Neural crest cell (in vitro differentiated cells): ENCODE measurements at places on chromosomes 16 and 17. TPM values are rescaled to one million over a fixed set of nuclear protein-coding genes. Genes with fewer than 3 reads are reported as not detected.
A peak's percentile ranks its signal among the peaks of the same experiment; 100 is the strongest.

CCDC40 gene
- 22.7 and 23.8 TPM in 2 replicates for total RNA-seq

TMEM97 gene
- total RNA-seq = 276 and 298 TPM in 2 replicates

PPM1E gene
- total RNA-seq = 15.2 and 15.5 TPM in 2 replicates

NPB gene
- total RNA-seq = 0.93 and 1.1 TPM in 2 replicates

TOM1L1 gene
- 27.7 and 27.8 TPM in 2 replicates for total RNA-seq

CTF1 gene
- total RNA-seq = 1.6 and 2.6 TPM in 2 replicates

FBF1 gene
- total RNA-seq = 21.7 and 25.9 TPM in 2 replicates

SHCBP1 gene
- 18.7 and 19.2 TPM in 2 replicates for total RNA-seq

HES7 gene
- total RNA-seq = 0.41 and 0.56 TPM in 2 replicates

P2RX5 gene
- 0.61 and 1.6 TPM in 2 replicates for total RNA-seq

RIPOR1 gene
- total RNA-seq = 60.6 and 65.7 TPM in 2 replicates

ZNF771 gene
- total RNA-seq = 17.5 and 18.9 TPM in 2 replicates

TNFRSF13B gene
- not detected in 2 replicates for total RNA-seq

USP43 gene
- 2.0 and 2.7 TPM in 2 replicates for total RNA-seq

LHX1 gene
- 0.43 and 1.1 TPM in 2 replicates for total RNA-seq

- no peak for DNase-seq
Measured at GRCh38 chr17:63973247-63973646, 529 bp upstream of the SCN4A start.

- DNase-seq = no peak
Measured at GRCh38 chr16:10660950-10661635, 33.6 kb downstream of the TEKT5 start.

- no peak for DNase-seq
Measured at GRCh38 chr16:73240920-73241319, 193.0 kb upstream of the ZFHX3 start.

- no peak for DNase-seq
Measured at GRCh38 chr17:55742272-55743102, 8.4 kb upstream of the PCTP start.

DNA sequence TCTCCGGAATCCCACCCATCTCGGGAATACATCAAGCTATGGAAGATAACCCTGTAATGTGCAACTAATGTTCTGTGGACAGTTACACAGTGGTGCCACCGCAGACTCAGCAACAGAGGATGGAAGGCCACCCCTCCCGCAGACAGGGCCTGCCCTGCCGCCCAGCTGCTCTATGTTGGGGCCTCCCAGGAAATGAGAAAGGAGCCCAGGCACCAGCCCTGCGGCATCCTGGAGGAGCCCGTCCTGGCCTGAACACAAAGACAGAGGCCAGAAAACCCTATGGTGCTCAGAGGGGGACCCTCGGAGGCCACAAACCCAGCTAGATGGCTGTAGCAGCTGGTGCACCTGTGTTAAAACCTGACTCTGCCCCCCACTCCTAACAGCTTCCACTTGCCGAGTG is 216.1 kb upstream of the RPL38 start:
- no peak for DNase-seq

DNA sequence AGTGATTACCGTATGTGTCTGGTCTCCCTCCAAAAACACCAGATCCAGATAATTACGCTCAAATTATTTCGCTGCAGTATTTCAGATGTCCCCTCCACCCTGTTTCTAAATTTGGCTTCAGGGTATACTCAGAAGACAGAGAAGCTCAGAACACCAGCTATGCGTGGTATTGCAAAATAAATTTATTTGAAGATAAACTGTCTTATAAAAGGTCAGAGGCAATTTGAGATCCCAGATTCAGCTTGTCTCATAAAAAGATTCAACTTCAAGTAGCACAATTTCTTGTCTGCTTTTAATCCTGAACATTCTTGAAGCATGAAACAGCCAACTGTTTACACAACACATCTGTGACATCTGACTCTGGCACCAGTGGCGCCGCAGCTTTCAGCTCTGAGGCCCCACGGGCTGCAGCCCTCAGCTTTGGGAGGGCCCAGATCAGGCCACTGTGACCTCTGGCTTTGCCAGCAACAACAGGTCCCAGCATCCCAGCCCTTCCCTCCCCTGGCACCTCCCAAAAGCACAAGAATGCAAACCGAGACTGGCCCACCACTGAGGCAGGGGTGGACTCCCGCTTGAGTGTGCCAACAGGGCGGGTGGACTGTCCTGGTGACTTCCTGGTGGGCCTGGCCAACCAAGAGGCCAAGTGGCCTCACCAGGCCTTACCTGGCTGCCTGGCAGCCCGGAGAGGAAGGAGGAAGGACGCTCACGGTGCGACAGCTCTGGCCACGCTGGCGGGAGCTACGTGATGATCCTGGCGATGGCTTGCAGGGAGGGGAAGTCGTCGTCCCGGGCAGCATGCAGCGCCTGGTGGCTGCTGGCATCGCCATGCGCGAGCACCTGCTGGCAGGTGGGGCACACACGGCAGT is 8.0 kb downstream of the SYNGR3 start:
- DNase-seq = no peak

DNA sequence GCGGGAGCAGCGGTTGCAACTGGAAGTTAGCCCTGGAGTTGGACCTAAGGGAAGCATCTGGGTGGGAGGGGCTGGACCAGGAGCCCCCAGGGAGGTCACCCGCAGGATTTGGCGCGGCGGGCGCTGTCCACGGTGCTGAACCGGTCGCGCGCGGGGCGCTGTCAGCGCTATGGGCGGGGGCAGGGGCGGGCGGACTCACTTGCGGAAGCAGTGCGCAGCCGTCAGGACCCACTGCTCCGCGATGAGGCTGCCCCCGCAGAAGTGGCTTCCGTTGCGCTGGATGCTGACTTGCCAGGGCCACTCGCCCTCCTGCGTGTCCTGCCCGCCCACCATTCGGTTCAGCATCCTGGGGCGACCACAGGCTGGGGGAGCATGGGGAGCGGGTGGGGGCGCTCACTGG is 4.5 kb downstream of the PRSS27 start:
- peak; percentile 54 for DNase-seq

DNA sequence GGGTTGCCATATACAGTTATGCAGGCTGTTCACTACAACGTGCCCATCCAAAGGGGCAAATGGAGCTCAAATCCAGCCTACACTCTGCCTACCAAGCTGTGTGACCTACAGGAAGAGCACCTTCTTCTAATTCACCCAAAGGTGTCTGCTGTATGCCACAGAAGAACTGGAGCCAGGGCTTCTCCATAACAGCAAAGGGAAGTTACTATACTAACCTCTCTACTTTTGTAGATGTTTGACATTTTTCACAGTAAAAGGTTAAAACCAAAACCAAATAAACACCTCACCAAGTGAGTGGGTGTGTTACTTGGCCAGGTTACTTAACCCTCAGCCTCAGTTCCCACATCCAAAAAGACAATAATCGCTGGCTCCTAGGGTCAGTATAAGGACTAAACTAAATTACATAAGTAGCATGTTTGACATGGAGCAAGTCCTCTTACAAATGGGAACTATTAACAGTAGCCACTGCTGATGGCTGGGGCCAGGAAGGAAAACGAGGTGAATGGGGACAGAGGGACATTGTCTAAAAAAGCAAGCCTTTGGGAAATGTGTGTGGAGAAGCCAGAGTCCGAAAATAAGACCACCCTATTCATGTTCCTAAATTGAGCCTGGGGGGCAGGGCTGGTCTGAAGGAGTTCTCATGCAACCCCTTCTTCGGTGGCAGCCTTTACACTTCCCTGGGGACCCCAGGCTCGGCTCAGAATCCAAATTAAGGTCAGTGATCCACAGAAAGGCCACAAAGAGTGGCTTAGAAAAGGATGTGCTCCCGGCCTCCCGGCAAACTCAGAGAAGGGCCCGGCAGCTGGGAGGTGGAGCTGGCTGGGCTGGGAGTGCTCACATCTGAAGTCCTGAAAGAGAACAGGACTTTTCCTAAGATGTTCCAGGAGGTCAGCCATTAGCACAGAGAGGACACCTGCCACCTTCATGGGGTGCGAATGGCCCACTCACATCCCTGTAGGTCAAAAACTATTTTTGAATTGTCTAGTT is 13.5 kb downstream of the CUEDC1 start:
- DNase-seq = peak; percentile 41

GRCh38 chr17:33696102-33696501 is 403.0 kb upstream of the ASIC2 start:
- peak; percentile 22 for DNase-seq

DNA sequence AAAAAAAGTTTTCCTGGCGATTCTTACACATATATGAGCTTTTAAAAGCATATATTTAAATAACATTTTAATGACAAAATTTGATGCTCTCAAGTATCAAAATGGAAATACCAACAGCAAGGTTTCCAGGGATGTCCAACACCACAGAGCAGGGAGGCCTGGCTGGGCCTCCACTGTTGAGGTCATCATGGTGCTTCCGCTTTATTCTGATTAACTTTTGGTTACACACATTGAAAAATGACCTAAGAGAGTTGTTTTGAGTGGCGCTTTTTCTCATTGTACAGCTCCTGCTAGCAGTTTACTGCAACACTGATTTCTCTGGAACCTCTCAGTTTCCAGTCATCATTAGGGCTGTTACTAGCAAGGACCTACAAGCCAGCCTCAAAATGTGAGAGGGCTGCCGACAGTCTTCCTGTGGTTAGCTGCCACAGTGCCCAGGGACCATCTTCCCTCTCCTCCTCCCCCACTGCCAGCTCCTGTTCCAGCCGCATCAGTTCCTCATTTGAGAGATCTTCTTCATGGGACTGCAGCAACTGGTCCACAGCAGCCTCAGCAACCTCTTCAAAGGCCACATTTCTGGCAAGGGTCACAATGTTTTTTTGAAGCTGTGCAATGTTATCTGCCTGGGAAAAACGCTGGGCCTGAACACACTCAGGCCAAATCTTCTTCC is 21.3 kb downstream of the DEF8 start:
- DNase-seq = no peak

- DNase-seq = no peak
Measured at GRCh38 chr16:53094013-53094630, 39.3 kb downstream of the CHD9 start.

DNA sequence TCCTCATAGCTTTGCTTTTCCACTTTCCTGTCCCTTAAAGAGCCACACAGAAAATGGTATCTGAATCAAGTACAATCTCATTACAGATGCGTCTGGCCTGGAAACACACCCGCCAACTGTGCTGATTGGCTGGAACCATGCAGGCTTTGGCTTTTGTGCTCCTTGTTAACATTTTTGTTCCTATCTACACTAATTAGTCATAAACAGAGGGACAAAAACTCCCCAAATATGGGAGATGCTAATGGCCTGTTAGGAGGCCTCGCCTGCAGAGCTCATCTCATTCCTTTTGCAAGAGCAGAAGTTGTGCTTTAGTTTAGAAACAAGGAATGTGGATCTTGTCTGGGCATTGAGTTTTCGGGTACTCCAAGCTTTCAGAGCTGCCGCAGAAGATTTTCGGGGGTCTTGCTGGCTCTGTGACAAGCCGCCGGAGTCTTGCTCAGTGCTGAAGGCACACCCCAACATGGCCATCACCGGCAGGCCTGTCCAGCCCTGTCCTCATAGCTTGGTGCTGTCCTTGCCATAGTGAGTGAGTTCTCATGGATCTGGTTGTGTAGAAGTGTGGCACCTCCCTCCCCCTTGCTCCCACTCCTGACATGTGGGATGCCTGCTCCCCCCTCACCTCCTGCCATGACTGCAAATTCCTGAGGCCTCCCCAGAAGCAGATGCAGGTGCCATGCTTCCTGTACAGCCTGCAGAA is 69.8 kb downstream of the METRNL start:
- DNase-seq = no peak

DNA sequence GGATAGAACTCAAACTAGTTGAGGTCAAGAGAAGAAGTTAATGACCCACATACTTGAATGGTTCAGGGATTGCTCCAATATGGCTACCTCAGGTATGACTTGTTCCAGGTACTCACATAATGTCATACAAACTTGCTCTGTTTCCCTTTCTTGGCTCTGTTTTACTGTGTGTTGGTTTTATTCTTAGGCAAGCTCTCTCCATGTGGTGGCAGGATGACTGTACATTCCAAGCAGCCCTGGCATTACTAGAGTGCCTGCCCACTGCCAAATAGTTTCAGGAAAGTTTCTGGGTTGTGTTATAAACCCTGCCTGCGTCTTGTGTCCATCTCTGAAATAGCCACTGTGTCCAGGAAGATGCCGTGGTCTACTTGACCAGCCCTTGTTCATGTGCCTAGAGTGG is 476.8 kb downstream of the SHISA9 start:
- no peak for DNase-seq

- DNase-seq = no peak
Measured at GRCh38 chr16:27665881-27666280, 115.9 kb downstream of the KATNIP start.

GRCh38 chr16:54437401-54437800 is 150.8 kb upstream of the IRX3 start:
- DNase-seq = no peak

- no peak for DNase-seq
Measured at GRCh38 chr17:40612599-40613244, 34.9 kb downstream of the SMARCE1 start.

DNA sequence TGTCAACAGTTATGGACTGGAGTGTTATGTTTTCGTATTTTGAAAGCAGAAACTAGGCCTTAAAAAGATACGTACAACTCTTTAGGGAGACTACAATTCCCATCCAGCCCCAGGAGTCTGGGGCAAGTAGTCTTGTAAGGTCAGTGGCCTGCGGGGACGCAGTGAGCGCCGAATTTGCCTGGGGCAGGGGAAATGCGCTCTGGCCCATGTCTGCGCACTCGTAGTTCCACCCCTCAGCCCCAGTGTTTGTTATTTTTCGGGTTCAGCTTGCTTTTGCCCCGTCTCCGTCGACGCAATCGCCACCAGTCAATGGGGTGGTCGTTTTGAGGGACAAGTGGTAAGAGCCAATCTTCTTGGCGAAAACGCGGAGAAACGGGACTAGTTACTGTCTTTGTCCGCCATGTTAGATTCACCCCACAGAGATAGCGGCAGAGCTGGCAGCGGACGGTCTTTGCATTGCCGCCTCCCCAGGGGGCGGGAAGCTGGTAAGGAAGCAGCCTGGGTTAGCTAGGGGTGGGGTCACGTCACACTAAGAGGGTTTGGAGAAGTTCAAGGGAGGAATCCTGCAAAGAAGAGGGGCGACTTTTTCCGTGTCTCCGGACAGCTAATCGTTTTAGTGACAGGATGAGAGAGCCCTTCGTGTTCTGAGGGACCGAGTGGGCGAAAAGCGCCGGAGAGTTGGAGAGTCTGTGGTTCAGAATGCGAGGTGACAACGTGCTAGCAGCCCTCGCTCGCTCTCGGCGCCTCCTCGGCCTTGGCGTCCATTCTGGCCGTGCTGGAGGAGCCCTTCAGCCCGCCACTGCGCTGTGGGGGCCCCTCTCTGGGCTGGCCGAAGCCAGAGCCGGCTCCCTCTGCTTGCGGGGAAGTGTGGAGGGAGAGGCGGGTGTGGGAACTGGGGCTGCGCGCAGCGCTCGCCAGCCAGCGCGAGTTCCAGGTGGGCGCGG is 1.1 kb upstream of the BRCA1 start:
- DNase-seq = no peak
